ENCODE measurements at places on chromosomes 3 and 15. TPM values are rescaled to one million over a fixed set of nuclear protein-coding genes. Genes with fewer than 3 reads are reported as not detected.

The GPR160 gene
- 2.1 TPM for total RNA-seq

The EPHB1 gene
- total RNA-seq = 0.06 TPM

The DPPA2 gene
- not detected for total RNA-seq

The HMCES gene
- total RNA-seq = 38.7 TPM

The KLHL6 gene
- total RNA-seq = not detected

The SEMA3F gene
- 20.9 TPM for total RNA-seq

The TMEM212 gene
- not detected for total RNA-seq

The DOCK3 gene
- 0.38 TPM for total RNA-seq

The CACNA1D gene
- total RNA-seq = 0.55 TPM

The GOLIM4 gene
- total RNA-seq = 14.2 TPM

The MCTP2 gene
- not detected for total RNA-seq

The LRRC31 gene
- total RNA-seq = not detected

The SPRED1 gene
- 8.0 TPM for total RNA-seq

The GP9 gene
- total RNA-seq = not detected

The PRR23A gene
- total RNA-seq = not detected

The ZKSCAN7 gene
- total RNA-seq = not detected

The ROPN1 gene
- not detected for total RNA-seq

The SPATA12 gene
- total RNA-seq = 0.29 TPM

The OCA2 gene
- total RNA-seq = 0.28 TPM

The IMPG2 gene
- total RNA-seq = not detected

The CLDN16 gene
- total RNA-seq = 0.16 TPM

The AADACL2 gene
- total RNA-seq = not detected

The ZDHHC19 gene
- total RNA-seq = 0.35 TPM

The TMEM207 gene
- total RNA-seq = not detected

The SLC7A14 gene
- total RNA-seq = not detected

The ANKUB1 gene
- total RNA-seq = not detected

The ALDH1L1 gene
- 0.36 TPM for total RNA-seq

The SLC22A13 gene
- total RNA-seq = not detected

The ANKDD1A gene
- 1.7 TPM for total RNA-seq

The MORC1 gene
- not detected for total RNA-seq

The OXSR1 gene
- 41.2 TPM for total RNA-seq

The ZNF148 gene
- 9.4 TPM for total RNA-seq

The CYP11A1 gene
- not detected for total RNA-seq

The FANCD2OS gene
- not detected for total RNA-seq

The CCDC54 gene
- not detected for total RNA-seq

The EOGT gene
- 11.8 TPM for total RNA-seq

The FBXL2 gene
- total RNA-seq = 7.0 TPM

The CELSR3 gene
- total RNA-seq = 4.6 TPM

The MDFIC2 gene
- not detected for total RNA-seq

The TMC3 gene
- not detected for total RNA-seq

The GOLGA8T gene
- total RNA-seq = 1.6 TPM

The ILDR1 gene
- total RNA-seq = not detected

The CAPN7 gene
- 25.6 TPM for total RNA-seq

The ROPN1B gene
- not detected for total RNA-seq

The DPPA4 gene
- not detected for total RNA-seq

The INKA1 gene
- total RNA-seq = 2.8 TPM

The ZNF80 gene
- not detected for total RNA-seq
